Stimulated activated naive CD4-positive, alpha-beta T cell (primary cell): ENCODE measurements at places on chromosomes 1 and 21.

DNA sequence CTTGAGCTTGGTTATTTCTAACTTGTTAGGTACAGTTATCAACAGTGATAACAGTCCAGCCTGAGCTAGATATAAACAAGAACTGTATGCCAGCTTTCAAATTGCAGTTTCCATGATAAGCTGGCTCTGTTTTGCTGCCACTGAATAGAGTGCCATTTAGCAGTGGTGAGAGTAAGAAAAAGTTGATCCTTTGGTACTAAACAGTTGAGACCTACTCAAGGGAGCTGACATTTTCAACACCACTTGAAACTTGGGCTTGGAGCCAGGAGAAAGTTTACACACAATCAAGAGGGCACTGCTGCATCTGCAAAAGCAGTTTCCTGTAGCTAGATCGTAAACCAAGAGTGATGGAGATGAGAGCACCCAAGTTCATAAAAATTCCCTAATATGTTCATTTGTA lies 131.3 kb downstream of the RGS7 start:
- DNase-seq, result no peak

DNA sequence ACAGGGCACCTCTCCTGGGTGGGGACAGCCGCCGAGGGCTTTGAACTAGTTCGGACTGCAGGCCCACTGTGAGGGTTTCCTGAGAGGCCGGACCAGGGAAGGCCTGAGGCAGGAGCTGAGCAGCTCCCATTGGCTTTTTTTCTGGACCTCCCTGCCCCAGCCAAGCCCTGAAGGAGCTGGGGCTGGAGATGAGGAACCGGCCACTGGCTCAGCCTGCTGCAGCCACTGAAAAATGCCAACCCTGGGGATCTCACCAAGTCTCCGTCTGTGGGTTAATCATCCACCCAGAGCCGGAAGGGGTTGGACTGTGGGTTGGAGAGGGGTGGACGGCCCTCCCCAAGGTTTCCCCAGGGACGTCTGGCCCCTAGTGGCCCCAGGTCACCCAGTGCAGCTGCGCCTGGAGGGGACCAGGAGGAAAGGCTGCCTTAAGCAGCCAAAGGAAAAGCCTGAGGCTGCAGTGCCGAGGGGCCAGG lies 2.5 kb downstream of the VWA1 start:
- DNase-seq, result no peak

- DNase-seq, result peak; percentile 35
Observed at GRCh38 chr1:63651161-63651701, 58.0 kb downstream of the PGM1 start.

- DNase-seq, result no peak
Observed at GRCh38 chr1:87392248-87393192, 63.8 kb downstream of the LMO4 start.

DNA sequence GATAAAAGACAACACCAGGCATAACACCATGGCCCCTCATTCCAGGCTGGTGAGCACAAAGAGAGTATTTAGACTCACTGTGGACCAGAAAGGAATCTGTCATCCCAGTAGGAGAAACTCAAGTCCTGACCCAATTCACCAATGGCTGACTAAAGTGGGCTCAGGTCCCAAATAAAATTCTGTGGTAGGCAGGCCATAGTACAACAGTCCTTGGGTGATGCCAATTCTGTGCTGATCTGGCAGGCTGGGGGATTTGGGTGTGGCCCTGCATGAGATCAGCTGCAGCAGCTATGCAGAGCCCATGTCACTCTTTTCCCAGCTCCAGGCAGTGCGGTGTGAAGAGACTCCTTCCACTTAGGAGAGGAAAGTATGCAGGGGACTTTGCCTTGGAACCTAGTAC lies 245.1 kb downstream of the LBR start:
- no peak for DNase-seq

- DNase-seq, result no peak
Observed at GRCh38 chr1:20698195-20698910, 19.5 kb downstream of the KIF17 start.

GRCh38 chr1:11338284-11338924 lies 65.4 kb downstream of the UBIAD1 start:
- no peak for DNase-seq

DNA sequence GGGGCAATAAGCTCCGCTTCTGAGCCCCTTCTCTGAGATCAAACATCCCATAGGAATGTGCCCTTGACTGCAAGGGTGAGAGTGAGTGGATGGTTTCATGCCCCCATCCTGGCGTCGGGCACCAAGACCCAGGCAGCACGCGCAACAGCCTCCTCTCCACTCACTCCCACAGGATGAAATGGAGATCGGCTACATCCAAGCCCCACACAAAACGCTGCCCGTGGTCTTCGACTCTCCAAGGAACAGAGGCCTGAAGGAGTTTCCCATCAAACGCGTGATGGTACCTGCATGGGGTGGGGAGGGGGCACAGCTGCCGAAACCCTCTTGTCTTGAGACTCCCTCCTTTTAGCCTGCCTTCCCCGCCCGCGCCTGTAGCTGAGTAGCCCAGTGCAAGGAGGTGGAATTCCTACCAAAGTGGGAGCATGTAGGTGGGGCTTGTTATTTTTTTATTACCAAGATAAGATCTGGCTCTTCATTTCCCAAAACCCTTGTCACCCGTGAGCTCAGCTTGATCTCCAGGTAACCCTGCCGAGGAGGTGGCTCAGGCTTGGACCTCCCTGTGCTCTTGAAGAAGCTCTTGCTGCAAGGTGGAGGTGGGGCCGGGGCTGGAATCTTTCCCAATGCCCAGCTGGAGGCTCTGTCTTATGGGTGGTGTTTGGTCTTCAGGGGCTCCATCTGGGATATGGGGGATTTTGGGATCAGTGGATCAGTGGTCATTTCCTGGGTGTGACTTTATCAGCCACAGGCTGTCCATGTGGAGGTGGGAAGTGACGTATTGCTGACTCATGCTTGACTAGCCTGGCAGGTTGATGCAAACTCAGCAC lies 24.0 kb upstream of the PADI6 start:
- DNase-seq, result no peak

DNA sequence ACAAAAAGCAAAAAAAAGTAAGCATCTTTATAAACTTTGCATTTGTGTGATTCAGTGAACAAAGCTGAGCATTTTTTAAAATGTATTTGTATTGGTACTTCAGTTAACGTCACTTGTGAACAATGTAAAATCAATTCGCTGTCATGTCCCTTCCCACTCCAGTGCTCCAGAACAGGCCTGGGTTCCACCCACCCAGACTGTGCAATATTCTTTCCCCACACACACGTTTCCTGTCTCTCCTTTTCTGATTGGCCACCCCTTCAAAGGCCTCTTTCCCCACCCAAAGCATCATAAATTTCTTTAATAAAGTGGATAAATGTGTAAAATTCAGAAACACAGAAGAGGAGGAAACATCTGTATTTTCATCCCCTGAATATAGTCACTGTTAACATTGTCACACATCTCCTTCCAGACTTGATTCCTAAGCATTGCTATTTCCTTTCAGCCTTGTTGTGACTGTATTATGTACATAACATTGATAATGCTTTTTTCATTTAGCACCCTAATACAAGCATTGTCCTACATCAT lies 12.0 kb downstream of the CLEC20A start:
- no peak for DNase-seq

- no peak for DNase-seq
Observed at GRCh38 chr1:26799479-26800142, 11.9 kb downstream of the PIGV start.

DNA sequence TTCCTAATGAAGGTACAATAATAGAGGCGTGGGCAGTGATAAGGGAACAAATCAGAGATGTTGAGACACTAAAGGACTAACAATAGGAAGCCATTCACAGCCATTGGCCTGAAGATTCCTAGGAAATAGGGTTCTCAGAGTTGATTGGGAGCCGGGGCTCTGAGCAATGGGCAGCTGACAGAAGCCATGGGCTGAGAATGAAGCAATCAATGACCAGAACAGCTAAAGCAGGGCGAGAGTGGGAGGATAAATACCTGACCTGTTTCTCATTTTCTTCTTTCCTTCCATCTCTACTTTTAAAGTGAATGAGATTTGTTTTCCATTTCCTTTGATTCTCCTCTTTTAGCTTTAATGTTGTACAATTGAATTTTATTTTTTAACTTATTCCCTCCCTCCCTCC lies 774.7 kb upstream of the ADGRL4 start:
- no peak for DNase-seq

DNA sequence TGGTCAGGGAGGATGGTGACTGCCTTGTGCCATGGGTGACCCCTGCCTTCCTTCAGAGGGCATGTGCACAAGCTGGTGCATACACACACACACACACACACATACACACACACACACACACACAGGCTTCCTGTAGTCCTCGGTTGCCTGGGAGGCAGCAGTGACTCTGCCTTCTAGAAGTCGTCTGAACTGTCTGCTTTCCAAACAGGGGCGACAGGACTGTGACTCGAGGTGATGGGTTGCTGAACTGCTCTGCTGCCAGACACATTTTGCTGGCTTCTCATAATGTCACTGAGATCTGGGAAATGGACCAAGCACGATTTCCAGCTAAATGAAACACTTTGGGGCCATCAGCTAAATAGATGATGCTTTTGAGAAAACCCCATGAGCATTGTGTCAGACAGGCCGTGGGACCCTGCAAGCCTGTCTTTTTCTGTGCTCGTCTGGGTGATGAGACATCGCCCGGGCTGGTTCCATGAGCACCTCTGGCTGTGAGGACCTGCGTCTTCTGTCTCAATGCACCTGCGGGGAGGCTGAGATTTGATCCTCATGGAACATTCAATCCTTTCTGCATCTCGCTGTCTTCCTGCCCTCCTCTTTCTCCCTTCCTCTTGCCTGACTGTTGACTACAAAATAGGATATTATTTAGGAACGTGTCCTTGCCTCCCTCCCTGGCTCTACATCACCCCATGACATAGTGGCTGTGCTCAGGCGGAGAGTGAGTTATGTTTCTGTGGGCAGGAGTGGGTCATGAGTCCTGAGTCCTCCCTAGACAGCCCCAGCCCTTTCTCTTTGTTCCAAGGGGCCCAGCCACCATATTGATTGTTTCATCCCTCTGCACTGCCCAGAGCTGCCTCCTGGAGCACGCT lies 436.8 kb downstream of the CAMTA1 start:
- DNase-seq, result no peak

DNA sequence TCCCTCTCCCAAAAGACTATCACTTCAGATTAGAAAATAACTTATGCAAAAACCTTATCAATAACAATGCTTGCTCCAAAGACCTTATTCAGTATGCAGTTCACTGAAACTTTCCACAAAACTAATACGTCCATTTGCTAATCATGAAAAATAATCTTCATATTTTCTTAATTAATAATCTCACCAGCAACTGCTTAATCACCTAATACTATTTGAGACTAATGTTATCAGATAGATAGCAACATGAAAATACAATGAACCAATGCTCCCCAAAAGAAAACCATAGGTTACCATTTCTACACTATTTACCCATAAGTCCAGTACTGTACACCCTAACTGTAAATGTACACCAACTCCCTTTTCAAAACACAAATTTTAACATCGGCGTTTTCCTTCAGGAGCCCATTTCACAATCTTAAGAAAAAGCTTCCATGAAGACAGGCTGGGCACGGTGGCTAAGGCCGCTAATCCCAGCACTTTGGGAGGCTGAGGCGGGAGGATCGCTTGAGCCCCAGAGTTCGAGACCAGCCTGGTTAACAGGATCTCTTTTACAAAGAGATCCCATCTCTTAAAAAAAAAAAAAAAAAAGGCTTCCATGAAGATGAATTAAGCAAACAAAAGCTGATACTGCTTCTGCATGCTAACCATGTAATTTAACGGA lies 1.7 kb downstream of the GNB1 start:
- no peak for DNase-seq

DNA sequence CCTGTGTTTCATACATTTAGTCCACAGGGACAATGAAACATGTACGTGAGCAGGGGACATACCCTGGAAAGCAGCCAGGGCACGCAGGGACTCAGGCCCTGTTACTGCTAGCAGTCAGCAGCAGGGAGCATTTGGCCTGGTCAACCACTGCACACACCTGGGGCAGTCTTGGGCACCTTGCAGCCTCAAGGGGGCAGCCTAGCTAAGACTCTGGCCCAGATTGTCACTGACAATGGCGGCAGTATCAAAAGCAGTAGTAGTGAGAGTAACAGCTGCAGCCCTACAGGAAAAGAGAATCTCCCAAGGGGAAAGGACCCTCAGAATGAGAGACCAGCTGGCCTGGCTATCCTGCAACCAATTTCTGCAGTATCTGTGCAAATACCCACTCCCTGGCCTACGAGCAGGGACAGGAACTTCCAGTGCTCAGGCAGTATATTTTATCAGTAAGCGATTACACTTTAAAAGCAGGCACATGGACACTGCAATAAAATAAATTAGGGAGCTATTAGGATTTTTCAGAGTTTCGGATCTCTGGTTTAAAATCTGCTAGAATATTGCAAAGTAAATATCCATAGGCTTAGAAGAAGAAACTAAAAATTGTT lies 475.6 kb downstream of the LTN1 start:
- DNase-seq, result peak; percentile 38
